Activated CD4-positive, alpha-beta T cell treated with anti-CD3 and anti-CD28 coated beads, Interleukin-2, amount 50 U/mL, for 16 hours (primary cell): ENCODE measurements at places on chromosomes 11 and 22.

DNA sequence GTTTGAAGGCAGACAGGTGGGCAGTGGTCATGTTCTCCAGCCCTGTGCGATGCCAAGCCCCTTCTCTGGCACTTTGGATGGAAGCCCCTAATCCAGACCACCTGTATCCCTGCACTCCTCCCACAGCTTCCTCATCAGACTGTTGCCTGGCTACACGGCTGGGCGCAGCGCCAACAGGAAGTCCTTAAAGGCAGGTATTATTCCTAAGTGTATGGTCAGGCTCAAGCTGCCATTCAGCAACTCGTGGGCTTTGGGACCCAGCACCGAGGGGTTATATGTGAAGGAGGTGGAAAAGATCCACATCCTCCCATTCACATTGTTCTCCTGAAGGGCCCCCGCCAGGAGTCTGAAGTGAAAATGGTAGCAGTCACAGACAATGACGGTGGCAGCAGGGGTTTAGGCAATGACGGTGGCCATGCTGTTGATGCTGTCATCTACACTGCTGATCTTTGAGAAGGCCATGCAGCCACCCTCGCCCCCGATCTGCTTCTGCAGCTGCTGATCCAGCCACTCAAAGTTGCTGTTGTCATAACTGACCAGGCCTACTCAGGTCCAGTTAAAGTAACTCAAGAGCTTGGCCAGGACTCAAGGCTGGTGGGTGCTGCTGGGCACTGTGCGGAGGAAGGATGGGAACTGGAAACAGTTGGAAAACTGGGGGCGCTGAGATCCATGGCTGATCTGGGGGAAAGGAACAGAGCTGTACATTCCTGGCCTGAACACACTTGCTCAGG is 27.7 kb downstream of the OR6Q1 start:
- no peak for DNase-seq

- DNase-seq, result no peak
These were observed 2.1 kb upstream of the PIK3C2A start for GRCh38 chr11:17209939-17210245.

DNA sequence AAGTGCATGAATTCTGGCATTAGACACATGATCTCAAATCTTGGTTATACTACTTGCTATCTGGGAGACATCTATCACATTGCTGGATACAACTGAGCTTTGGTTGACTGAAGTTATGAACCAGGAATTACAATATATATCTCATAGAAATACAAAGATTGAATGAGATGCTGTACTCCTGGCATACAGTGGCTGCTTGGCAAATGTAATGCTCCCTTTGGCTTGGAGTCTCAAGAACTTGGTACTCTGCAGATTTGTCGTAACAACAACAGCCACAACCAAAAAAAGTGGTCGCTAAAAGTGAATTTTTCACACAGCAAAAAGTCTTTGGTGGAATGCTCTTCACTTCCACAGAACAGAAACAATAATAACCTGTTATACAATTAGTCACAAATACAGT is 1082.6 kb downstream of the DLG2 start:
- DNase-seq, result no peak

GRCh38 chr22:21952586-21953571 is at the start of gene PPM1F:
Gene PPM1F (minus strand): TSS chr22:21952848. CDS start chr22:21946048, 6,800 bp downstream.
- peak; percentile 87 for DNase-seq

- DNase-seq, result no peak
These were observed 84.9 kb downstream of the PRR5L start for GRCh38 chr11:36381015-36381360.

DNA sequence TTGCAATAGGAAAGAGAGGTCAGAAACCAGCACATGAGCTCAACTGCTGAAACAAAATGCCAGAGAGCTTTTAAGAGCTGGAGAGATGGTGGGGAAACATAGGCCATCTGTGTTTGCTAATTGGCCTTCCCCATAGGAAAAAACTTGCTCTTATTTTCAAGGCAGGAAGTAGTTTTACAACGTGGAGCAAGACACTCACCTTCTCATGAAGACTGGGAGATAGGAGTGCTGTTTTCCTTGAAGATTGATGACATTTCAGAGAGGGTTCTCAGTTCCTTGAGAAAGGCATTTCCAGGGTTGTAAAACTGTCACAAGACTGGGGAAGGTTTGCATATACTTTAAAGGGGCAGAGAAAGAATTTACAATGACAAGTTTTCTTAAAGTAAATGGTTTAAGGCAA is 586.3 kb upstream of the RAG2 start:
- no peak for DNase-seq

- no peak for DNase-seq
These were observed 40.1 kb upstream of the WNT11 start for GRCh38 chr11:76246271-76246933.

- DNase-seq, result peak; percentile 54
These were observed 639 bp downstream of the CRY2 start for GRCh38 chr11:45847911-45848316.

DNA sequence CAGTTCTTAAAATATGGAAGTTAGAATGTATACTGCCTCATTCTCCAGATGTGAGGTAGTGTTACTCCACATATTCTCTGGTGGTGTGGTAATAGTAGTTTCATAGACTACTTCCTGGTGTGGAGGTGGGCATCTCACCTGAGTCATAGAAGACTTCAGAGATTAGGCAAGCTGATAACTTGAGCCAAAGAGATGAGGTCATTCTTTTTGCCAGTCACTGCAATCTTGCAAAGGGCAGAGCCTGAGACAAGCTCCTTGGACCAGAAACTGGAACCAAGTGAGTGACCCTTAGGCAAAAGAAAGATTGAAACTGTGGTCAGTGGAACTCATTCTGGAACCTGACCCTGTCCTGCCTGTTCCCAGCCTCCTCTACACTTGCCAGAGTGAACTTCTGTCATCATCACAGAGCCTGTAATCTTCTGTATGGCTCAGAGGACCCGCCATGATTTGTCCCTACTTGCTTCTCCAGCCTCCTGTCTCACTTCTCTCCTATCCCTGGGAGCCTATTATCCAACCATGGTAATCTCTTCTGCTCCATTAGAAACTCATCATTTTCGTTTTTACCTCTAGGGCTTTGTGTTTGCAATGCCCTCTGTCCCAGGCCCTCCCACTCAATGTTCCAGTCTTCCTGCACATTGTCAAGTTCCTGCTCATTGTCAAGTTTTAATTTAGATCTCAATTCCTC is 10.6 kb upstream of the CCDC83 start:
- peak; percentile 35 for DNase-seq

GRCh38 chr11:24093375-24093774 is 403.5 kb upstream of the LUZP2 start:
- no peak for DNase-seq

GRCh38 chr11:12925520-12925919 is 83.6 kb upstream of the RASSF10 start:
- DNase-seq, result no peak

GRCh38 chr22:17217179-17217578 is 2.1 kb downstream of the ADA2 start:
- DNase-seq, result peak; percentile 37

DNA sequence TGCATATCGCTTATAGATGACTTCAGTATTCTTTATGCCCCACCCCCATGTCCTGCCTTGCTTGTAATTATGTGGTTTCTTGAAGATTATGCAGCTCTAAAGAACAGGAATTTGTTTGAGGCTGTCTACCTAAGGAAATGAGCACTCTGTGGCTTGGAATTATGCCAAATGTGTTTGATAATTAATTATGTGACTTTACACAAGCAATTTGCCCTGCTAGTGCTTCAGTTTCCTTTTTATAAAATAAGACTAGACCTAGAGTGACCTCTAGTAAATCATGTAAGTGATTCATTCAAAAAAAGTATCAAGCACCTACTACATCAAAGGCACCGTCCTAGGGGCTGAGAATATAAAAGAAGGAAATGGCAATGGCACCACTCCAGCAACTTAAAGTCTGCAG is 491.5 kb upstream of the KIRREL3 start:
- no peak for DNase-seq

DNA sequence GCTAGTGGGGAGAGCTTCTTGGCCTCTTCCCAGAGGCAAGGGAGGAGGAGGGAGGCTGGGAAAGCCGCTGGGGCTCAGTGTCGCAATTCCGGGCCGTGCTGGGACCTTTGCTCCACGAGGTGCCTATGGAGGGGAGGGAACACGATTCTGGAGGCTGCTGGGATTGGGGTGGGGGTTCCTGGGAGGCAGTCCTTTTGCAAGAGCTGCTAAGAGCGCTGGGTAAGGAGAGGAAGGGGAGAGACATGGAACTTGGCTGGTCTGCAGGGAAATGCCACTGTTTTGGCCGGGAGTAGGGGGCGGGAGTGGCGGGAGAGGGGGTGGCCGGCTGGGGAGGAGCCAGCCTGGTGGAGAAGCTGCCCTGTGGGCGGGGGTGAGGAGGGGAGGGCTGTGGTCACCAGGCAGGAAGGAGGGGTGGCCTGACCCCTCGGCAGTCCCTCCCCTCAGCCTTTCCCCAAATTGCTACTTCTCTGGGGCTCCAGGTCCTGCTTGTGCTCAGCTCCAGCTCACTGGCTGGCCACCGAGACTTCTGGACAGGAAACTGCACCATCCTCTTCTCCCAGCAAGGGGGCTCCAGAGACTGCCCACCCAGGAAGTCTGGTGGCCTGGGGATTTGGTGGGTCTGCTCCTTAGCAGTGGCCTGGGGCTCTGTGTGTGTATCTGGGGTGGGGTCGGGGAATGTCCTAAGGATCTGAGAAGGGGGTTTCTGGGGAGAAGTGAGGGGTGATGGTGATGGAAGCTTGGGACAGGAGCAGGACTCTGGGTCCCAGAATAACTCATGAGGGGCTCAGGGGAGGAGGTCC is at the start of gene NR1H3:
Gene NR1H3, plus strand, starts transcription at position 480 of the 800 bp plus-strand sequence. CDS start 1,221 bp downstream, outside the sequence.
- DNase-seq, result no peak

DNA sequence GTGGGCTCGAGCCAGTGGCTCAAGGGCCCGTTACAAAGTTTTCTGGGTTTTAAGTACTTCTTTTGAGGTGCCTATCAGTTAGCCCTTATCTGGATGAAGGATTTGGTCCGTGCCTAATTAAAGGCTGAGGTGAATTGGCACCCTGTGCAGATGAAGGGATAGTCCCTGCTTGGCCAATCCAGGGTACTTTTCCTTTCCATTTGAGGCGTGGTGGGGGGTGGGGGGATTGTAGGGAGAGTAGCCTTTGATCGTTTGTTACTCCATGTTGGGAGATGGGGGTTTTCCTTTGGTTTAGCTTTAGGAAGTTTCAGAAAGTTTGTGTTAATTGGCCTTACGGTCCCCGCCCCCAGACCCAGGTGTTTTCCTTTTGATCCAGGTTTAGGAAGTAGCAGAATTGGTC is 170.8 kb downstream of the DDX10 start:
- DNase-seq, result no peak

DNA sequence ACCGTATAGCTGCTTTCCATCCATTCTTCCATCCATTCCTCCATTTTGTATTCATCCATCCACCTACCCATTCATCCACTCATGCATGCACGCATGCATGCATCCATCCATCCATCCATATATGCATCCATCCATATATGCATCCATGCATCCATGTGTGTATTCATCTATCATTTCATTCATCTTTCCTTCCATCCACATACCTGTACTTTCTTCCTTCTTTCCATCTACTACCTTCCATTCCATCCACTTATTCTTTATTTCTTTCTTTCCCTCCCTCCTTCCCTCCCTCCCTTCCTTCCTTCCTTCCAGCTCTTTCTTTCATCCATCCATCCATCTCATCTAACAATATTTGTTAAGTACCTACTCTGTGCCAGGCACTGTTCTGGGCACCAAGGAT is 19.9 kb downstream of the KIAA1671 start:
- DNase-seq, result no peak

- no peak for DNase-seq
These were observed 1.7 kb upstream of the CABIN1 start for GRCh38 chr22:24009227-24010017.

DNA sequence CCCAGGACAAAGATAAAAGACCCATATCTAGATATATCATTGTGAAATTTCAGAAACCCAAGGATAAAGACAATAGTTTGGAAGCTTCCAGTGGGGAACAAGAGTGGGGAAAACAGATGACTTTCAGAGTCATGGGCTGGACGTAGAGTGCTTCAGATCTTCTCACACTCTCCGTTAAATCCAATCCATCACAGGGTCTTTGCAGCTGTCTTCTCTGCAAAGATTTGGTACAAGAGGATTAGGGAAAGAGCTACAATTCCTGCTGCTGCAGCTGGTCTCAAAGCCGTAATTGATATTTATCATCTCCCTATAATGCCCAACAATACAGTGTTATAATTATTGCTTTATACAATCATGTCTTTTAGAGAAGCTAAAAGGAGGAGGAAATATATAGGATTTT is 63.4 kb upstream of the CLPB start:
- no peak for DNase-seq

- DNase-seq, result no peak
These were observed 3.0 kb downstream of the PRSS23 start for GRCh38 chr11:86803136-86804045.
